ENCODE measurements at places on chromosomes 3 and 15. TPM values are rescaled to one million over a fixed set of nuclear protein-coding genes. Genes with fewer than 3 reads are reported as not detected.

Gene PBRM1
- total RNA-seq, result 43.6 TPM

DNA sequence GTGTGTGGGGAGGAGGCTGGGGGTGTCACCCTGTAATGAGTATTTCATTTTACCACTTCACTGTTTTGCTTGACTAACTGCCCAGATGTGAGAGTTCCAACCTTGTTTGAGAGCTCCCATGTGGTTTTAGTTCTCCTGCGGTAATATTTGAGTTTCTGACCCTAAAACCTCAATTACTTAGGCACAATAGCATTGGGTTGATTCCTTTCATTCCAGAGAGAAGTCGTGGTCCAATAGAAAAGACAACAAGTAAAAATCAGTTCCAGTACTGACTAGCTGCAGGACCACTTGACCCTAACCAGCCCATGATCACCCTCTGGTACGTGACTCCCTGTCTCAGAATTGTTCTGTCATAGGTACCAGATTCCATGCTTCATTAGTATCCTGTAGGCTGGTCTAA lies 630.4 kb downstream of the CADM2 start:
- DNase-seq, result no peak

Gene ISG20
- 125 TPM for total RNA-seq

GRCh38 chr15:101275018-101275417 lies 2.3 kb downstream of the SELENOS start:
- no peak for DNase-seq

DNA sequence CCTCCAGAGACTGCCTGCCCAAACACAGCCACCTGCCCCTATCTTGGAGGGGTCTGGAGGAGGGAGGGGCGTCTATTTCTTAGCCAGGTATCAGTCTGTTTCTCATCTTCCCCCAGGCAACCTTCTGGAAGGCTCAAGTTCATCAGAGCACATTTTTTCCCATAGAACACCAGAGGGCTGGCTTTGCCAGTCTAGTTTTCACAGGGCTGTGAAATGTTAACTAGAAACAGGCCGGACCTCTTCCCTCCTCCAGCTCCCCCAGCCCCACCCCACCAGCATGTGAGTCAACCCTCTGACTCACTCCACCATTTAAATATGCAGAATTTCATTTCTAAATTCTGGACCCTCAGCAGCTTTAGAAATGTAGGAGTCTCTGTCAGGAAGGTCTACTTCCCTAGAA lies 66.9 kb downstream of the SLCO2A1 start:
- DNase-seq, result no peak

Gene CDHR4
- total RNA-seq, result not detected

Gene ARIH2
- 138 TPM for total RNA-seq

DNA sequence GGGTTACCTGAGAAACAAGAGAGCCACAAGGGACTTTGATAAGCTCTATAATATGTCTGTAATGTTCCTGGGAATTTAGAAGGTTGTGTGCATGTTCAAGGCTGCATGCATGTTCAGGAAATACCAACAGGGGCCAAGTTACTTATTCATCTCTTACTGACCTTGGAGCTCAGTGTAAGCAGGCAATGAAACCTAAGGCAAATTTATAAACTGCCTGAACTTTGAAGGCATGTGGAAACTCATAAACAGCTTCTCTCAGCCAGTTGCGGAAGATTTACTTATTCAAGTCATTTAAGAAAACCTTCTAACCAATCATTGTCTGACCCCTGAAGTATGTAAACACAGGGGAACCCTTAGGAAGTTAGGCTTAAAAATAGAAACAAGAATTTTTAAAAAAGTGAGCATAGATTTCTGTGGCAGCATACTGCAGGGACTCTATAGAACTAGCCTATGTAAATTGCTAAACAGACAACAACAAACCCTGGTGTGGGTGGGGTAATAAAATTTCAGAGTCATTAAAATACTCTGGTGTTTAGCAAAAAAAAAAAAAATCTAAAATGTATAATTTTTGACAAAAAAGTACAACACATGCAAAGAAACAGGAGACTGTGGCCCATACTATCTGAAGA lies 57.2 kb downstream of the SLC15A2 start:
- DNase-seq, result no peak

DNA sequence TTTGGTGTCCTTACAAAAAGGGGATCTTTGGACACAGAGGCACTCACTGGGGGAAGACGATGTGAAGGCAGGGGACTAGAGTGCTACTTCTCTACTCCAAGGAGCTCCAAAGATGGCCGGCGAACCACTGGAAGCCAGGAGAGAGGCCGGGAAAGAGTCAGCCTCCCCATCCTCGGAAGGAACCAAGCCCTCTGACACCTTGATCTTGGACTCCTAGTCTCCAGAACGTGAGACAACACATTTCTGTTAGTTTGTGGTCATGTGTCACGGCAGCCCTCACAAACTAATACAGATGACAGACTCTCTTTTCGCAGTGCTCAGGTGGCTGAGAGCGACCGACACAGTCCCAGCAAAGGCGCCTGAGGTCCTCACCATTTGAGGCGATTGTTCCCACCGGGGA lies 24.4 kb upstream of the ATP2B2 start:
- DNase-seq, result no peak

DNA sequence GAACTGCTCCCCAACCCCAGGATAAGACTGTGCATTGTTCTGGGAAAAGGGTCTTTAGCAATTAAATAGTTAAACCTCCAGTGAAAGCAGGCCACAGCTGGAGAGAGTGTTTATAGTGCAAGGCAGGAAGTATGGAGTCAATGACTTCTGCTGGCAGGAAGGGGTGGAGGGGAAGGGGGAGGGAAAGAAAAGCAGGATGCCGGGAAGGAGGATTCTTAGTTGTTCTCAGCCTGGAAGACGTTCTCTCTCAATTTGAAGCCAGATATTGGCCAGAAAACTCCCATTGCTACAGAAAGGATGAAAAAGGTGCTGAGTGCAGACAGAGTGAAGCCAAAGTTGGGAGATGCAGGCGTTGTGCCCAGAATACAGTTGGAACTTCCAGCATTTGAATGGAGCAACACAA lies 35.7 kb upstream of the ACTL6A start:
- DNase-seq, result peak; percentile 85
